ENCODE measurements at places on chromosomes 12 and 14.
A peak's percentile ranks its signal among the peaks of the same experiment; 100 is the strongest.

- no peak for DNase-seq
Measured at GRCh38 chr12:5257763-5258495, 174.0 kb upstream of the NTF3 start.

DNA sequence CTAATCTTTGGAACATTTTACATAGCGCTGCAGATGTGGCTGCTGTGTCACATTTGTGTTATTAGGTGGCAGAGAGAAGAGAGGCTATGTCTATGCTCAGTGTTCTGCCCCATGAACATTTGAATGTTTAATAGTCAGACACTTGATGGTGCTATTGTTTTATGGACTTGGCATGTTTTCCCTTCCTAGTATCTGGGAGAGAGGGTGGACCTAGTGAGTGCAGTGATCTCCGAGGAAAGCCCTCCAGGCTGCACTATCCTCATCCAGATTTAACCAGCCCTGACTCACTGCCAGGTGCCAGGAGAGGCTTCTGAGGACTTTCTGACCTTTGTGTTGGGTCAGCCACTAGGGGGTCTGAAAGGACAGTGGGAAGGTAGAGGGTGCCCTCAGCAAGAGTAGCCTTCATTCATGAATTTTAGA lies 24.3 kb downstream of the ZFC3H1 start:
- DNase-seq = no peak

DNA sequence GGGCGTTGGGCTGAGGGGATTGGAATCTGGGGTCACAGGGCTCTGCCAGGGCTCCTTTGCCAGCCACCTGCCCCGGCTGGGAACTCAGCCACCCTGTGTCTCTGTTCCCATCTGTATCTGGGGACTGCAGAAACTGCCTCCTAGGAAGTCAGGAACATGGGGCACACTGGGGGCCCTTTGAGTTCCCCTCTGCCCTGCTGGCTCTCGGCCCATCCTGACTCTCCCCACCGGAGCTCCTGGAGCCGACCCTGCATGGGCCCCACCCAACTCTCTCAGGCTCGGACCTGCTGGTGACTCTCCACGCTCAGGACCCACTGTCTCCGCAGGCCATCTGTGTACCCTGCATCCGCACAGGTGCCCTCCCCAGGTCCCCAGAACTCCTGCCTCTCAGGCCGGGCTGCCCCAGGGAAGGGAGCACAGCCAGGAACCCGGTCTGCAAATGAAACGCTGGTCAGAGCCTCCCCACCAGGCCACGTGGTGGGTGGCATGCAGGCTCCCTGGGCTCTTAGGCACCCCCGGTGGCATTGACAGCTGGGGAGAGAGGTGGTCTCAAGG lies 82.8 kb downstream of the KIF26A start:
- no peak for DNase-seq

DNA sequence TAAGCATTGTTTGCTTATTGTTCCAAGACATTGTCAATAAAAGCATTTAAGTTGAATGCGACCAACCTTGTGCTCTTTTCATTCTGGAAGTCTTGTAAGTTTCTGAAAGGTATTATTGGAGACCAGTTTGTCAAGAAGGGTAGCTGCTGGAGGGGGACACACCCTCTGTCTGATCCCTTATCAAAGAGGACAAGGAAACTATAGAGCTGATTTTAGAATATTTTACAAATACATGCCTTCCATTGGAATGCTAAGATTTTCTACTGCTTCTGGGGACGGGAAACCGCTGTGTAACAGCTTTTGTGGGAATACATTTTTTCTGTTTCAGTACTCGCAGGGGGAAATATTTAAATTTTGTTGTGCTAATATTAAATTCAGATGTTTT lies 3.5 kb downstream of the FOS start:
- DNase-seq = no peak

DNA sequence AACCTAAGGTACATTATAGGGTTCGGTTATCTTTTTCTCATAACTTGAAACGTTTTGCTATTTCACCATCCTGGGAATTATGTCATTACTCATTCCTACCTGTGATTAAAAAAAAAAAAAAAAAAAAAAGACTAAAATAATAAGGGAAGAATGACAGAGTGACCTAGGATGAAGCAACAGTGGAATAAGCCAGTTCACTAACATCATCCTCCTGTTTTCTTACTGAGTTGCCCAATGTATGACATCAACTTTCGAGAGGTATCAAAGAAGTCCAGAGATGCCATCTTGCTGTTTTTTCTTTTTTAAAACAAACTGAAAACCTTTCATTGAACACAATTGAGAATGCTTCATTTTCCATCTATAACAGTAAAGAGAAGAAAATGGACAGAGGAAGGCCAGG lies 42.8 kb downstream of the AMN start:
- DNase-seq = no peak

DNA sequence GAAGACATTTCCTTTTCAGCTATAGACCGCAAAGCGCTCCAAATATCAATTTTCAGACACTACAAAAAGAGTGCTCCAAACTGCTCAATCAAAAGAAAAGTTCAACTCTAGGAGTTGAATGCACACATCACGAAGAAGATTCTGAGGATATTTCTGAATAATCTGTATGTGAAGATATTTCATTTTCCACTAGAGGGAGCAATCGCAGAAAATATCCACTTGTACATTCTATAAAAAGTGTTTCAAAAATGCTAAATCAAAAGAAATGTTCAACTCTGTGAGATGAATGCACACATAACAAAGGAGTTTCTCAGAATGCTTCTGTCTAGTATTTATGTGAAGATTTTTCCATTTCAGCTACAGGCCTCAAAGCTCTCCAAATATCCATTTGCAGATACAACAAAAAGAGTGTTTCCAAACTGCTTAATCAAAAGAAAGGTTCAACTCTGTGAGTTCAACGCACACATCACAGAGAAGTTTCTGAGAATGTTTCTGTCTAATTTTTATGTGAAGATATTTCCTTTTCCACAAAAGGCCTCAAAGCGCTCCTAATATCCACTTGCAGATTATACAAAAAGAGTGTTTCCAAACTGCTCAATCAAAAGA lies 643.8 kb upstream of the ALG10B start:
- DNase-seq = no peak

DNA sequence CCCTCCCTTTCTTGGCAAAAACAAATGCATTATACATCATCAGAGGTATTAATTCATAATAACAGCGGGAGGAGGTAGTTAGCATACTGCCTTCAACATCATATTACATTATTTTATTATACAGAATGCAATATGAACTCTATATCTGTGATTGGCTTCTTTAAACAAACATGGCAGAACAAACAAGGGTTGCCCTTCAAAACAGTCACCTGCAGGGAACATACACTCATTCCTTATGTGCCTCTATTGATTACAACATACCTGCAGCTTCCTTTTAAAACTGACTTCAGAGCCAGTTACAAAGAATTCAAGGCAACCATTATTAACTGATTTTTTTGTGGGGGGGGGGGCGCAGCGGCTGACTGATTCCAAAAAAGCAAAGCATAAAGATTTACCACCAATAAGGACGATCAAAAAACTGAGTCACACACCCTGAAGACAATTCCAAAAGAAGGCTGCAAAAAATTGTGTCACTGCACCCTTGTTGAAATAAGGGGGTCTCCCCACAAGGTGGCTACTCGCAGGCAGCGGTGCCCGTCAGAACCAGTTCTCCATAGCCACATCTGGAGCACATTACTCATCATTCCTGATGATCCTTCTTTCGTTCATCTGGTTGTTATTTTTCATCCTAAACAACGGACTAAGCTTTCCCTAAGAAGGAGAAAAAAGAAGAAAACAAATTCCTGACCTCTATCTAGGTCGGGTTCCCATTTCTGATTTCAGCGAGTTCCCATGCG lies 51.8 kb downstream of the SMUG1 start:
- peak; percentile 45 for DNase-seq

- peak; percentile 56 for DNase-seq
Measured at GRCh38 chr14:52032204-52032801, 36.6 kb downstream of the NID2 start.

- DNase-seq = peak; percentile 32
Measured at GRCh38 chr12:82904219-82904790, 217.6 kb downstream of the TMTC2 start.

- DNase-seq = no peak
Measured at GRCh38 chr12:34334953-34335743, 312.9 kb downstream of the ALG10 start.

- no peak for DNase-seq
Measured at GRCh38 chr14:54348923-54349620, 47.7 kb upstream of the CDKN3 start.

DNA sequence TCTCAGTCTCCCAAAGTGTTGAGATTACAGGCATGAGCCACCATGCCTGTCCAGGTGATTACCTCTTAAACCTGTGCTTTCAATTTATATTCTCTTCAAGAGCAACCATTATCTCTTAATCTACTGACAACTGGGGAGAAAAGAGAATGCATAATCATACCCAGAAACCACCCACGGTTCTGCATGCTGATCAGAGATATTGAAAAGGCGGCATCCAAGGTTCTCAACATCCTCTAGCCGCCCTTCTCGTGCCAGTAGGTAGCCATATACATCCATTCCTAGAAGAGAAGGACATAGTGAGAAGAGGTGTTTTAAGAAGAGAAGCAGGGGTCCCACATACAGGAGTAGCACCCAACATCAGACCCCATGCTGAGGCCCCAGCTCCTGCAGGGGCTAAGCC lies 20.8 kb downstream of the ANAPC7 start:
- no peak for DNase-seq

GRCh38 chr12:30631740-30632139 lies 63.9 kb downstream of the IPO8 start:
- DNase-seq = no peak

DNA sequence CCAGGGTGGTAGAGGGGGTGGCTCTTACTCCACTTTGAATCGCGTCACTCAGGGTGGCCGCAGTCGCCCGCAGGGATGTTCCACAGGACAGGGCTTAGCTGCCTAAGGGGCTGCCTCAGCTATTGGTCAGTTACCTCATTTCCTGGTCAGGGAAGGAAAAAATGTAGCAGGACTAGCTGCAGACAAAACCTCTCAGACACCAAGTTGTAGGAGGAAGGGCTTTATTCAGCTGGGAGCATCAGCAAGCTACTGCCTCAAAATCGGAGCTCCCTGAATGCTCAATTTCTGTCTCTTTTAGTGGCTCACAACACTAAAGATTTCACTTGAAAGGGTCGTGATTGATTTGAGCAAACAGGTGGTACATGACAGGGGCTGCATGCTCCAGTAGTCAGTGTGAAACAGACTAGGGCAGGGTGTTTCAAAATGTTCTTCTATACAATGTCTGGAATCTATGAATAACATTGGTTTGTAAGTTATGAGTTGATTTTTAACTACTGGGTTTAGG lies 6.4 kb upstream of the CLEC6A start:
- no peak for DNase-seq

- DNase-seq = no peak
Measured at GRCh38 chr12:126617312-126617711, 1552.1 kb downstream of the AACS start.

DNA sequence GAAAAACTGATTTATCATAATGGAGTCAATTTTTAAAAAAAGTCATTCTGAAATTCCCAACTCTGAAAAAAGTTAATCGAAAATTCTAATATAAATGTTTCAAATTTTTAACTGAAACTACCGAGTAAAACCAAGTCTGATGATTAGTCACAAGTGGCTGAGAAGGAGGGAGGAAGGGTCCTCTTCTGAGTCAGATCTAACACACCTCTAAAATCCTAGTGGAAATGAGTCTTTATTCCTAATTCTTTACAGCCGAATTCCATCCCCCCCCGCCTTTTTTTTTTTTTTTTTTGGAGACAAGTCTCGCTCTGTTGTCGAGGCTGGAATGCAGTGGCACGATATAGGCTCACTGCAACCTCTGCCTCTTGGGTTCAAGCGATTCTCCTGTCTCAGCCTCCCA lies 37.9 kb downstream of the RAD9B start:
- DNase-seq = no peak

DNA sequence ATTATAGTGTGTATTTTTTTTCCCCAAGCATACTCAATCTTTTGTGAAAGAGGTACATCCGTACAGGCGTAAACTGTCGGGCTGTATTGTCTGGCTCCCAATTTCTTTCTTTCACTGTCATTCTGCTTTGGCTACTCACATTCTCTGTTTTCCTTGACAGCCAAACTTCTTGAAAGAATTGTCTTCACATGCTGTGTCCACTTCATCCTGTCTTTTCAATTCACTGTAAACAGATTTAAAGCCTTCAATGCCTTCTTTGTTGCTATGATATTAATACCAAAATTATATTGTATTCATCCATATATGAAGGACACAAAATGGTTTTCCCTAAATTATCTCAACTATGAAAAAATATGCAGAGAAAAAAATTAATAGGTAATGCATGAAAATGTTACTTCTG lies 6.0 kb upstream of the ATP23 start:
- DNase-seq = no peak

GRCh38 chr14:96016501-96017160 lies 22.5 kb upstream of the C14orf132 start:
- DNase-seq = no peak

DNA sequence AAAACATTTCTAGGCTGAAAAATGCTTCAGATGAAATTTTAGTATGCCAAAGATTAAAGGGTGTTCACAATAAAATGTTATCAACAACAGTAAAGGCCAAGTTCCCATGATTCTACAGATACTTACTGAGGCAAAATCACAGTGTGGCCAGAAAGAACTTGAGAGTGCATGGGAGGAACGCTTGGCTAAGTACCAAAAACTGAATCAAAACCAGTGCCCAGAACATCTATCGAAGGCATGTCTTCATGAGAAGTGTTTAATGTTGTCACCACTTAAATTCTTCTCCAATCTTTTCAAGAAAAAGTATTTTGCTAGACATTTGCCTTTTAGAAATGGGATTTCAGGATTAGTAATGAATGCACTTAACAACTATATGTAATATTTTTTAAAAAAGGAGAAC lies 41.5 kb downstream of the KIF21A start:
- DNase-seq = no peak

GRCh38 chr14:69291396-69291795 lies 31.4 kb downstream of the GALNT16 start:
- DNase-seq = no peak

DNA sequence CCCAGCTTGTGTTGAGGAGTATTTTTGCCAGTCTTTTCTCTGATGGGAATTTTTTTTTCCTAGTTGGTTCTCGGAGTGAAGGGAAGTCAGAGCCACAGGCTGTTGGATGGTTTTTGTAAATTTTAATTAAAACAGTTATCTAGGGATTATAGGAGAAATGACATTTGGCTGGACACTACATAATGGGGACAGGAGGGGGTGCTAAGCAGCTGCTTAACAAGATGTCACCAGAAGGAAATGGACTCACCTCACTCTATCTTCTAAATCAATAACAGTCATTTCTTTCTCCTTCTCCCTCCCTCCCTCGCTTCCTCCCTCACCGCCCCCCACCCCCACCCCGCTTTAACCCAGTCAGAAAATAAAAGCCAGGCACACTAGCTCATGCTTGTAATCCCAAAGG lies 93.4 kb upstream of the TMEM233 start:
- no peak for DNase-seq

GRCh38 chr12:65894624-65895390 lies 70.5 kb downstream of the HMGA2 start:
- no peak for DNase-seq
